ENCODE measurements at places on chromosomes 1 and 21.

DNA sequence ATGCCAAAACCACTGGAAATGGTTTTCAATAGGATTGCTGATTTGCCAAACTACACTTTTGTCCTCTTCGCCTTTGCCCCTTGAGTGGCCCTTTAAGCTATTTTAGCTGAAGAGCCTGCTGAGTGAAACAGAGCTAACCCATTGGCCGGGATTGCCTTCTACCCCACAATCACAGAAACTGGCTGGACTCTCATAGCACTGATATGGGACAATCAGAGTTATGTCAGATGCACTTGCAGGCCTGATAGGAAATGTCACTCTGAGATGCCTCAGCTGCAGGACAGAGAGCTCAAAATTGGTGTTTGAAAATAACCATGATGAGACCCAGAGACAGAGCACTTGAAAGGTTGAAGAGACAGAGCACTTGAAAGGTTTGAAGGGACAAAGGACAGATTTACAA lies 354.4 kb downstream of the BRINP2 start:
- H3K4me3 ChIP-seq = no peak overlapping the region
- no peaks in the 10 kb centered on the region for H3K36me3 ChIP-seq
- H3K4me1 ChIP-seq = no peaks in the 10 kb centered on the region
- H3K27me3 ChIP-seq = no peaks in the 10 kb centered on the region
- H3K27ac ChIP-seq = no peak overlapping the region
- no peak for DNase-seq

DNA sequence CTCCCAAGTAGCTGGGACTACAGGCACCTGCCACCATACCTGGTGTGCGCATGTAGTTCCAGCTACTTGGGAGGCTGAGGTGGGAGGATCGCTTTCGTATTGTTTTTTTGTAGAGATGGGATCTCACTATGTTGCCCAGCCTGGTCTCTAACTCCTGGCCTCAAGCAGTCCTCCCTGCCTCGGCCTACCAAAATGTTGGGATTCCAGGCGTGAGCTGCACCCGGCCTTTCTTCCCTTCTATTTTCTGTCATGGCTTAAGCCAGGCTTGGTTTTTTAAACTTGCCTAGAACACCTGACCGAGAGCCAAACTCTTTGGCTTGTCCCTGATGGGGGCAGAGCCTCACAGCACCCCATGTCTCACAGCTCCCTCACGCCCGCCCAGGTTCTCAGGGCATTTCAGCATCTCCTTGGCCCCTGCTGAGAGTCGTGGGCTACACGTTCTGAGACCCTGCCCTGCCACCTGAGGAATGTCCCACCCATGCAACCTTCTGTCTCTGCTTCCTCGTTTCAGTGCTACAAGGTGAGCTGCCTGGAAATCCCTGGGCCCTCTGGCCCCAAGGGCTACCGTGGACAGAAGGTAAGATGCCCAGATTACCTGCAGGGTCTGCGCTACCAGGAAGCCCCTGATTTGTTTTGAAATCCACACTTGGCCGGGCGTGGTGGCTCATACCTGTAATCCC lies 15.7 kb downstream of the COL6A2 start:
- no peaks in the 10 kb centered on the region for H3K36me3 ChIP-seq
- no peak for DNase-seq
- H3K27me3 ChIP-seq = no peaks in the 10 kb centered on the region
- no peaks in the 10 kb centered on the region for H3K4me1 ChIP-seq

DNA sequence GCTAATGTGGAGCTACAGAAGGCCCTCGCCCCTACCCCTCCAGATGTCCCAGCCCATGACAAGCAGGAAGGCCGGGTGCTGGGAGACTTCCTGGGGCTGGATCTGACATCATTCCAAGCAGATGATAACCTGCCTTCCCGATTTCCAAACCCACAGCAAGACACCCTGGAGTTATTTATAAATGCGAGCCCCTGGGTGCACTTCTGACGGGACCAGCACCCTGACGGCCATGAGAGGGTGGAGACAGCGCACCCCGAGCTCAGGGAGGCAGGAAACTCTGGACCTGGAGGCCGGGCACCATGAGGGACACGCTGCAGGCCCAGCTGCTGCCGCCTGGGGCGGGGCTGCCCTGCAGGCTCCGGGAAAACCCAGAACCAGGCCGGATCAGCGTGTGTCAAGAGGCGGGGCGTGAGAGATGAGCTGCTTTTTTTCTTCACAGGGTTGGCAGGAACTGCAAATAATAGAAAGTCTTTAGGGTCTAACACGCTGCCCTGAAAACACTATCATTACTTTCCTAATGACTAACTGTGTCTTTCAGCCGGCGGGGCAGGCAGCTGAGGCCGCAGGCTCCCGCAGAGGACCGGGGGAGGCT lies 2.5 kb upstream of the PCBP3 start:
- DNase-seq = no peak
- no peak overlapping the region for H3K4me3 ChIP-seq
- no peaks in the 10 kb centered on the region for H3K36me3 ChIP-seq
- H3K27me3 ChIP-seq = peaks cover 11% of the 10 kb centered on the region
- H3K27ac ChIP-seq = no peak overlapping the region

GRCh38 chr1:242692988-242693387 lies 168.5 kb upstream of the PLD5 start:
- H3K27ac ChIP-seq = no peak overlapping the region
- no peaks in the 10 kb centered on the region for H3K27me3 ChIP-seq
- no peaks in the 10 kb centered on the region for H3K36me3 ChIP-seq
- no peak overlapping the region for H3K4me3 ChIP-seq
- no peak for DNase-seq
- H3K4me1 ChIP-seq = no peaks in the 10 kb centered on the region

DNA sequence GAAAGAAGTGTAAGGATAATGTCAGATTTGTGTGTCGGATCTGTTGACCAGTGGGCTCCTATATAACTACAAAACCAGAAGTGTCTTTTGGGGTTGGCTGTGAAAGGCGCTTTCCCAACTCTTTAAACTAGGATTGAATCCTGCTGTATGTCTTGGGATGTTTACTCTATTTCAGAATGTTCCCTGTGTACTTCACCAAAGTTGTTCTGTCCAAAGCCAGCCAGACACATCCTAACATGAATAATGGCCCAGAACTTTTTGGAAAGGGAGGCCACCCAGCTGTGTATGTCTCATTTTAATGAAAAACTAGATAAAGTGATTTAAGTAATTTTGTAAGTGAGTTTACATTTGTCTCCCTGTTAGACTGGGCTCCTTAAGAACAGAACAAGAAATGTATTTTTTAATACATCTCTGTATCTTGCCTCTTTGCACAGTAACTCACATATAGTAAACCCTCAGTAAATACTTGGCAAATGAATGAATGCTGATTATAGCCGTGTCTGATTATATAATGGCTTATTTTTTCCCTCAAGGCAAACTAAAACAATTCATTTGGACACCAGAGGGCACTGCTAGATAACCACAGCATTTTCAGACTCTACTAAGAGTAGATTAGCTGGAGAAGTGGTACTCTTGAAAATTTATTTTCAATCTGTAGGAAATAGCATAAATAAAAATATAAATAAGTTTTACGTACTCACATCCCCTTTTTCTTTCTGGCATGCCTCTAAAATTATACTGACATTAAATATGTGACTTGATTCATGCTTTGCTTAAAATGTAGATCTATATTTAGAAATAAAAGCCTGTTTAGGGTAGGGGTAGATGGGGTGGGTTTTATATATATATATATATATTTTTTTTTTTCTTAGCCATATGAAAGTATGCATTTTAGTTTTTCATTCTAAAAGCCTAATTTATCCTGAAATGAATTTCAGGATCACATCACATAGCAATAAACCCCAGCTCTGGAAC lies 23.8 kb downstream of the TSEN15 start:
- no peaks in the 10 kb centered on the region for H3K27me3 ChIP-seq
- no peak for DNase-seq
- H3K4me1 ChIP-seq = no peaks in the 10 kb centered on the region
- H3K27ac ChIP-seq = no peak overlapping the region

DNA sequence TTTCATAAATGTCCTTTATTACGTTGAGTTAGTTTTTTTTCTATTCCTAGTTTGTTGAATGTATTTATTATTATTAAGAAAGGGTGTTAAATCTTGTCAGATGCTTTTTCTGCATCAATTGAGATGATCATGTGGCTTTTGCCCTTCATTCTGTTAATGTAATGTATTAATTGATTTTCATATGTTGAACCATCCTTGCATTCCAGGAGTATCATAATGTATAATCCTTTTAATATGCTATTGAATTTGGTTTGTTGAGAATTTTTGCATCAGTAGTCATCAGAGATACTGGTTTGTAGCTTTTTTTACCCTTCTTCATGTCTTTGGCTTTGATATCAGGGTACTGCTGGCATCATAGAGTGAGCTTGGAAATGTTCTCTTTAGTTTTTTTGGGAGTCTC lies 100.0 kb downstream of the POFUT2 start:
- H3K27ac ChIP-seq = no peak overlapping the region
- H3K4me1 ChIP-seq = no peaks in the 10 kb centered on the region
- no peaks in the 10 kb centered on the region for H3K27me3 ChIP-seq
- peaks cover 45% of the 10 kb centered on the region for H3K36me3 ChIP-seq
- no peak overlapping the region for H3K4me3 ChIP-seq

DNA sequence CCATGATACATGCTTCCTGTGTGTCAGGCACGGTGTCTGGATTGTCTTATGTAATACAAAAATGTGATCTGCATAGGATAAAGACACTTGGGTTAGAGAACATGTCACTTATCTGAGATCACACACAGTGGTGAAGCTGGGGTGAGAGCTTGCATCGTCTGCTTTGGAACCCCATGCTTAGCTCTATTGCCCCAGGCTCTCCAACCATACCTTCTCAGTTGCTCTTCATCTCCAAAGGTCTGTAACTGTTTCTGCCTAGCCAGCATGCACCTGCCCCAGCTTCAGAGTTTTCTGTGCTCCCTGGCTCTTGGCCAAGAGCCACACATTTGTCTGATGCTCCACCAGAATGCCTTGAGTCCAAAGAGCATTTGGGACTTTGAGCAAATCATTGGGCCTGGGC lies 93.9 kb upstream of the COG2 start:
- H3K36me3 ChIP-seq = no peaks in the 10 kb centered on the region
- no peak for DNase-seq
- H3K4me1 ChIP-seq = no peaks in the 10 kb centered on the region
- H3K27ac ChIP-seq = no peak overlapping the region

GRCh38 chr21:38289705-38290485 lies 33.1 kb downstream of the KCNJ15 start:
- peaks cover 17% of the 10 kb centered on the region for H3K4me1 ChIP-seq
- DNase-seq = no peak
- no peaks in the 10 kb centered on the region for H3K27me3 ChIP-seq

DNA sequence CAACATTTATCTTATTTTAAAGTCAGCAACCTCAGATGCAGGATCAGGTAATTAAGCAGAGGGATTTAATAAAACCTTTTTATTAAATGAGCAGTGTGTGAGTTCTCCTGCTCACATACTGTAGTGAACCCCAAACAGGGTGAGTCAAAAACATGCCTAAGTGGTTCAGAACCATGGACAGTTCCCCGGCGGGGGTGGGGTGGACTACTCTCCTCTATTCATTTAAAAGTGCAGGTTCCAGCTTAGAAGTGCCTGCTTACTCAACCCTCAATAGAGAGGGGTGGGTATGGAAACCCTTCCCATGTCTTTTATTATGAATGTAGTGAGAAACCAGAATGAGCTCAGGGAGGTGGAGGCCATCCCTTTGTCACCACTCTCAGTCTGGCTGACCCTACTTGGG lies 397.9 kb downstream of the HHAT start:
- no peak for DNase-seq
- H3K27me3 ChIP-seq = no peaks in the 10 kb centered on the region
- no peaks in the 10 kb centered on the region for H3K4me1 ChIP-seq

DNA sequence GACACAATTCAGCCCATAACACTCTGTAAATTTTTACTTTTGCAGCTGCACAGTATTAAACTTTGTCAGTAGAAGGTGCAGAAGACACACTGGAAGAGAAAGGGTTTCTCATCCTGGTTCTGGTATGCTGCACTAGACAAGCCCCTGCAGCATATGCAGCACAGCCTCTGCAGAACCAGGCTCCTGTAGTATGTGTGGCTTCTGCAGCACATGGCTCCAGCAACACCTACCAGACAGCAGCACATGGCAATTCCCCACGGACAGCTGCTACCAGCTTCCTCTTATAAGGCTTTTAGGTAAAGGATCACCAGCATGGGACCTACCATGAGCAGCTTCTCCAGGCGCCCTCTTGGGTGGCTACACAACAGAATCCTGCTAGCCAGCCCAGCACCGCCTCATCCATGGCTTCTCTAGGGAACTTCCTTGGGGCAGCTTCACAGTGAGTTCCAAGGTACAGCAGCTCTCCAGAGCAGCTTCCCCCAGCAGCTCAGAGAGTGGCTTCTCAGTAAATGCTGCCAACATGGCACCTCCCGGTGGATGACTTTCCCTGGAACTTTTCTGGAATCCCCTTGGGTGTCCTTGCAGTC lies 534.4 kb upstream of the CXADR start:
- H3K4me1 ChIP-seq = no peaks in the 10 kb centered on the region
- DNase-seq = no peak
- H3K36me3 ChIP-seq = no peaks in the 10 kb centered on the region
- H3K27me3 ChIP-seq = no peaks in the 10 kb centered on the region

DNA sequence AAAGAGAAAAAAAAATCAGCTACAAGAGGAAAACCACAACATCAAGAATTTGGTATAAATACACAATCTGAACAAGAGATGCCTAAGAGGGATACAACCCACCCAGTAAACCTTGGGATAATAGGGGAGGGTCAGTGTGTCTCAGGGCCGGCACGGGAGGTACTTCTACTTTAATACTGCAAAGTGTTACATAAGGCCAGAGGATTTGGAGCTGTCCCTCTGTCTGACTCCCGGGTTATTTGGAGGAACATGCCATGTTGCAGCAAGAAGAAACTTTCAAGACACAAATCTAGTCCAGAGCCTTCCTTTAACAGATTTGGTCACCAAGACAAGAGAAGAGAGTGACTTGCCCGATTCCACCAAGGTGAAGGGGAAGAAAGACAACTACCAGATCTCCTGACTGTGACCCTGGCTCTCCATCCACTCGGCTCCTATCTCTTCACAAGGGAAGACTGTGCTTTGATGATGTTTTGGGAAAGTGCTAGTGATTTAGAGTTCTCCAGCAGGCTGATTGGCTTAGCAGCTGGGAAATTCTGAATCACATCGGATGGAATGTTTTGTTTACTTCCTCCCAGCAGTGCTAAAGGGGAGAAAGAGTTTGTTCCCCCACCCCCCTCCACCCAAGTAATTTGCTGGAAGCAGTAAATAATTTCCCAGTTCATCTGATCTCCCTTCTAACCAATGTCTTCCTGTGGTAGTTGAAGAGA lies 29.3 kb downstream of the SGIP1 start:
- no peak overlapping the region for H3K4me3 ChIP-seq

DNA sequence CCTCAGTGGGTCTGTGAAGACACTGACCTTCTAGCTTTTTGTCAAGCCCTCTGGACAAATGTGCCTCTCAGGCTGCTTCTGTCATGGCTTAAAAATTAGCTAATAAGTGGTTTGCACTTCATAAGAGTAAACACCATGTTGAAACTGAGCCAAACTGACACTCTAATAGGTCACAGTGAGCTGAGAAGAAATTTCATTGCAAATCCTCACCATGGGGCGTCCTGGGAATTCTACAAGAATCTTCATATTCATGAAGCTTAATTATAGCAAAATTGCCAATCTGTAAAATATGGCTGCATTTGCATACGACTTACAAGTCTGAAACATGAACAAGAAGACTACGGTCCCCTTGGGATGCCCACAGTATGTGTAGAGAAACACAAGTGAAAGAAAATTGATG lies 188.6 kb downstream of the DSCAM start:
- H3K27ac ChIP-seq = no peak overlapping the region
- H3K27me3 ChIP-seq = no peaks in the 10 kb centered on the region
- H3K4me3 ChIP-seq = no peak overlapping the region
- H3K4me1 ChIP-seq = no peaks in the 10 kb centered on the region
- DNase-seq = no peak

GRCh38 chr1:225941187-225941941 lies at the start of gene LEFTY2:
LEFTY2 (minus strand) TSS chr1:225941220; CDS start chr1:225941140, 80 bp downstream.
- H3K36me3 ChIP-seq = no peaks in the 10 kb centered on the region
- no peaks in the 10 kb centered on the region for H3K27me3 ChIP-seq
- H3K27ac ChIP-seq = no peak within 1 kb of the TSS
- no peak for DNase-seq
- H3K4me3 ChIP-seq = no peak within 1 kb of the TSS
